ENCODE measurements at places on chromosomes 4 and X.

DNA sequence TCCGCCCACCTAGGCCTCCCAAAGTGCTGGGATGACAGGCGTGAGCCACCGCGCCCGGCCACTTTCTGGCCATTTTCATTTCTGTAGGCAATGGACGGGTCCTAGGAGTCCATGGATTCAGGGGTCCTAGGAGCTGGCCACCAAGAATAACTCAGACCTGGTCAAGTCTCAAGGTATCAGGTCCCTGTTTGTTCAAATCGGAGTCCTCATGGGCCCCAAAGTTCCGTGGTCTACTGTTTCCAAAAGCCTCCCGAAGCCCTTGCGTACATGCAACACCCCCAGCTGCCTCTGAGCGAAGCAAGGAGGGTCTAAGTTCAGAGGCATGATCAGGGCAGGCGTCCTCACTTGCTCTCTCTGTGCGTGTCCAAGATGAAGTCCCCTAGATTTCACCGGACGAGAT lies 30.1 kb downstream of the P2RY8 start:
- peak; percentile 62 for DNase-seq

- DNase-seq = no peak
These were observed 141.3 kb downstream of the AFAP1 start for GRCh38 chr4:7798178-7798995.

DNA sequence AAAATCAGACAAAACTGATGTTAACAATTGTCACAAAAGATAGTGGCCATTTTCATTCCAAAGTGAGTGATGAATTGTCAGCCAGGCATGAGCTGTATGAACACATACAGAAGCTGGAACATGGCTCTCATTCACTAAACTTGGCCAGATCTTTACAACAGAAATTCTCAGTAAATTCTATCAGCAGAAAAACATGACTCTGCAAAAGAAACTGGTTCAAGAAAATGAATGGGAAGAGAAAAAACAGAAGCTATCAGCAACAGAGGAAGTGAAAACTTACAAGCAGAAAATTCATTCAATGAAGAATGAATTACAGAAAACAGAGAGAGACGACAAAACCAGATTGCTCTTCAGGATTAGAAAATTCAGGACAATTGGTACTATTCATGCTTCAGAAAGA lies 249.6 kb downstream of the COL25A1 start:
- DNase-seq = no peak

DNA sequence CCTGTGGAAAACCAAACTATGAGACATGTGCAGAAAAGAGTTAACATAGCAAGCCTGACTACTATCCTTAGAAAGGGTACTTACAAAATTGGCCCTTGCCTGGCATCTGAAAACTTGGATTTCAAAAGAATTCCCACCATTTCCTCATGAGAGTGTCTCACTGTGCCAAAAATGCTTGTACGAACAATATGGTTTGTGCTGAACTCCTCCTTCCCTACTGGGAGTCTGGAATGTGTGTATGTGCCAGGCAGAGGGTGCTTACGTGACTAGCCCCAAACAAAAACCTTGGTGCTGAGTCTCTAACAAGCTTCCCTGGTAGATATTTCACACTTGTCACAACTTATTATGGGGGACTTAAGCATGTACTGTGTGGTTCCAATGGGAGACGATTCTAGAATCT lies 81.7 kb upstream of the GIMD1 start:
- DNase-seq = no peak

- peak; percentile 74 for DNase-seq
These were observed 21.8 kb upstream of the JADE1 start for GRCh38 chr4:128787509-128788311.

DNA sequence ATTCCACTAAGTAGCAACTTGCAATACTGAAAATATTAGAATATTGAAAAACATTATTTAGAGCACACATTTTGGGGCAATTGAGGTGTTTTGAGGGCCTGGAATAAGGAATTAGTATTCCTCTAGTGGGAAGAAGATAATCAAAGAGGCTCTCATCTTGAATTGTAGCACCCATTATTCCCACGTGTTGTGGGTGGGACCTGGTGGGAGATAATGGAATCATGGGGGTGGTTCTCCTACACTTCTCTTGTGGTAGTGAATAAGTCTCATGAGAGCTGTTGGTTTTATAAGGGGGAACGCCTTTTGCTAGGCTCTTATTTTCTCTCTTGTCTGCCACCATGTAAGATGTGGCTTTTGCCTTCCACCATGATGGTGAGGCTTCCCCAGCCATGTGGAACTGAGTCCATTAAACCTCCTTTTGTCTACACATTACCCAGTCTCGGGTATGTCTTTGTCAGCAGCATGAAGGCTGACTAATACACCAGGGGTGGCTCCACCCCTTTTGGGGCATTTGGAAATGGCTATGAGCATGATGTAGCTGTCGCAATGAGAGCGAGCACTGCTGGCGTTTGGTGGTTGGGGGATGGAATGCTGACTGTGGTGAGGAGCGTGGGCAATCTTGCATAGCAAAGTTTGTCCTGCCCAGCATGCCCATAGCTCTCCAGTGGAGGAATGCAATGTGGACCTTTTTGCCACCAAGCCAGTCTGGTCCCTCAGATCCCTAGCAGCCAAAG lies 308.2 kb downstream of the FRMPD4 start:
- DNase-seq = no peak

- no peak for DNase-seq
These were observed 88.0 kb downstream of the FNIP2 start for GRCh38 chr4:158856852-158857251.

DNA sequence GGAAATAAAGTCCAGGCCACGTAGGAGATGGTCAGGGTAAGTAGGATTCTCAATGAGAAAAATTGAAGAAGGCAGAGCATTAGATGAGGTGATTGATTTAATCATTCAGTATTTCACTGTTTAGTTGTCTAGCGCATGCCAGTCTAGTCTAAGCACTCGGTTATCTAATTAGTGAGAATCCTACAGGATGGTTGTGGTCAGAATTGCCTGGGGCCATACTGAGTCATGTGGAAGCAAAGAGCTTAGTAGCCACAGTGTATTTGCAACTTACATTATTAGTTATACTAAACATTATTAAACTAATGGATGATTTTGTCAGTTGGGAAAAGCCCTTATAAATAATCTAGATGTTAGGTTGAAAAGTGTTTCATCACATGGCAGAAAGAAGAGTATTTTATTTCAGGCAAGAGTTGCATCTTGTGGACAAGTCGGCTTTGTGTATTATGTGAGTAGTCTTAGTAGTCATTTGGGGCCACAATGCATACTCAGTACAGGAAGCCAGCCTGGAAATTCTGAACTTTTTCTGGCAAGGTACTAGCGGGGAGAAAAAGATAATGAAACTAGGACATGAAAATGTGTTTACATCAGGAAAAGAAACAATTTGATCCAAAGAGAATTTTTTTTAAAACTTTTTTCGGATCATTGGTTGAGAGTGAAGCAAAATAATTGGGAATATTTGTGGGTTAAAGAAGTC lies 31.9 kb downstream of the CPEB2 start:
- no peak for DNase-seq
